ENCODE measurements at places on chromosomes 11 and 22.

DNA sequence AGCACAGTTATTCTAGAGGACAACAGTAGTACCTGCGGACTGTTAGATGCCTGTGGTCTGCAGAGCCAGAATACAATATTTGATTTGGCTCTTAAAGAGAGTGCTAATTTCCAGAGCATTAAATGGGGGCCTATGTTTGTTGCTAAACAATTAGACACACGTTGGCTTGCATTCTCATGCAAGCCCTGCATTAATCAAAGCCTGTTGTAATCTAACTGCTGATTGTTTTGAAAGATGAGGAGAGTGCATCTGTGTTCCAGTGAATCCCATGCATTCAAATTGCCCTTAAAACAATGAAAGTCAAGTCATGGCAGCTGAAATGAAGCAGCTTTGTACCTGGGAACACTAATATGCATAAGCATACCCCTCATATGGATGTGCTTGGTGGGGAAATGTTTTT lies 419.4 kb downstream of the DYNC2H1 start:
- DNase-seq: no peak

DNA sequence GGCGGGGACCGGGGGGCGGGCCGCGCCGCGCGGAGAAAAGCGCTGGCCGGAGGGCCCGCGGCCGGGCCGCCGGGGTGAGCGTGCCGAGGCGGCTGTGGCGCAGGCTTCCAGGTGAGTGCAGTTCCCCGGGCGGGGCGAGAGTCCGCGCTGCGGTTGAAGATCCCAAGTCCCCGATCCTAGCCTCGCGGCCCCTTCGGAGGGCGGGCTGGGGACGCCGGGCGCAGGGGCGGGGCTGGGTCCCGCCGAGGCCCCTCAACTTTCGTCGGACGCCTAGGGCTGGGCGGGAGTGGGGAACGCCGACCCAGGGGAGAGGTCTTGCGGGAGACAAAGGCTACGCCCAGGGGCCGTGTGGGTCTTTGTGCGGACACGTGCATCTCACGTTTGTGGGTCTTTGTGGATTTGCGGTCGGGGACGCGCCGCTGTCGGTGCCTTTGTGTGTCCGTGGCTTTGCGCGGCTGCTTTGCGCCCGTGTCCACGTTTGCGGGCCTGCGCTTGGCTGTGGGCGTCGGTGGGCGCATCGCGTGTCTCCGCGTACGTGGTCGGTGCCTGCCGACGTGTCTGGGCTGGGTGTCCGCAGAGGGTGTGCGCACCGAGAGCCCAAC lies at the start of gene TSKU:
Gene TSKU, plus strand, starts transcription at position 63 of the 602 bp plus-strand sequence. CDS start 12,261 bp downstream, outside the sequence.
- DNase-seq: no peak

- DNase-seq: no peak
Measured at GRCh38 chr22:43533156-43533530, 121.3 kb downstream of the MPPED1 start.

- DNase-seq: no peak
Measured at GRCh38 chr11:65945430-65945911, at the start of gene TSGA10IP. Gene TSGA10IP (plus strand): TSS chr11:65945480. CDS start chr11:65945676, 196 bp downstream.

- DNase-seq: no peak
Measured at GRCh38 chr11:90701716-90702115, 478.9 kb upstream of the CHORDC1 start.

- DNase-seq: no peak
Measured at GRCh38 chr11:131744847-131745246, 374.4 kb downstream of the NTM start.
